SJSA1 (cell line): ENCODE measurements at places on chromosomes 1 and 21. TPM values are rescaled to one million over a fixed set of nuclear protein-coding genes. Genes with fewer than 3 reads are reported as not detected.

GRCh38 chr1:197149340-197149739, 2.9 kb upstream of the ASPM start:
- no peak for DNase-seq

GRCh38 chr1:222095606-222096475, 354.0 kb upstream of the DUSP10 start:
- DNase-seq = peak; percentile 24

DNA sequence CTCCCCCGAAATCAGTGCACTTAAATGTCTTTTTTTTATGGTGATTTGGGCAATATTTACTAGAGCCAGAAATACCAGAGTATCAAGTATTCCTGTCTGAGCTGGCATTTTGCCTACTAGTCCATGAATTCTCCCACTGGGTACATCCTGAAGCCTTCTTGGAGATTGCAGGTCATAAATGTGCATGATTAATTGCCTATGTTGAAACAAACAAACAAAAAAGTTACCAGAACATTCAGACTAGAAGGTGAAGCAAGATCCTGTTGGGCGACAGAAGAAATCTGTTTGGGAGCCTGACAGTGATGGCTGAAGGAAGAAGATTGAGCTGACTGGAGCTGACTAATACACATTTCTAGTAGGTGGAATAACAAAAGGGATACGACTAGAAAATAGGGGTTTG, 127.4 kb upstream of the NRIP1 start:
- DNase-seq = no peak

- no peak for DNase-seq
These were observed 7.1 kb upstream of the KIF14 start for GRCh38 chr1:200627575-200628222.

DNA sequence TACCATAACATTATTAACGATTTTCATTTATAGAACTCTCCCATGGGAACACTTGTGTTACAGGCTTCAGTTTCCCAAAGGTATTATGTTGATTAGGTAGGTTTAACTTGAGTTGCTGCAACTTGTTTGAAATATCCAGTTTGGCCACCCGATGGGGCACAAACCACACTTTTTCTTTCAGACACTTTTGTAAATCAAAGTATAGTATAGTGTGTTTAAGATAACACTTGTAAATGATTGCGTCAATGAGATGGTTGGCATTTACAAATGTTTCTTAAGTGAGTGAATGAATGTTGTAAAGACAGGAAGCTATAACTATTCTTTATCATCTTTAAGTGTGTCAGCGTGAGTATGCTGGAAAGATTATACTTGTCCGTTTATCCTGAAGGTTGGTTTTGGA, 4.3 kb downstream of the XPR1 start:
- DNase-seq = no peak

DNA sequence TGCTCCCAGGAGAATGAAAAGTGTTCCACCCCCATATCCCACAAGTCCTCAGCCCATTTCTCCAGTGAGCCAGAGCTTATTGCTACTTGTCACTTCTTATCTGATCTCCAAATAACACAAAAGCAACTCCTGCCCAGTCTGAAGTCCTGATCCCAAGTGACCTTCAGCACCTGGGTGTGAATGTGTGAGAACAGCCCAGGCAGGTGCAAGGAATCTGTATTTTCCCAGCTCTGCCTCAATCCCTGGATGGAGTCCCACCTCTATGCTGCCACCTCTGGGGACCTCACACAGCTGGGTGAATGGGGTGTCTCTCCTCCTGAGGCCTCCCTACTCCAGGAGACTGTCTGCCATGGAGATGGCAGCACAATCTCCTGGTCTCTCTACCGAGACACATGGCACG, 402.4 kb upstream of the PROX1 start:
- DNase-seq = no peak

DNA sequence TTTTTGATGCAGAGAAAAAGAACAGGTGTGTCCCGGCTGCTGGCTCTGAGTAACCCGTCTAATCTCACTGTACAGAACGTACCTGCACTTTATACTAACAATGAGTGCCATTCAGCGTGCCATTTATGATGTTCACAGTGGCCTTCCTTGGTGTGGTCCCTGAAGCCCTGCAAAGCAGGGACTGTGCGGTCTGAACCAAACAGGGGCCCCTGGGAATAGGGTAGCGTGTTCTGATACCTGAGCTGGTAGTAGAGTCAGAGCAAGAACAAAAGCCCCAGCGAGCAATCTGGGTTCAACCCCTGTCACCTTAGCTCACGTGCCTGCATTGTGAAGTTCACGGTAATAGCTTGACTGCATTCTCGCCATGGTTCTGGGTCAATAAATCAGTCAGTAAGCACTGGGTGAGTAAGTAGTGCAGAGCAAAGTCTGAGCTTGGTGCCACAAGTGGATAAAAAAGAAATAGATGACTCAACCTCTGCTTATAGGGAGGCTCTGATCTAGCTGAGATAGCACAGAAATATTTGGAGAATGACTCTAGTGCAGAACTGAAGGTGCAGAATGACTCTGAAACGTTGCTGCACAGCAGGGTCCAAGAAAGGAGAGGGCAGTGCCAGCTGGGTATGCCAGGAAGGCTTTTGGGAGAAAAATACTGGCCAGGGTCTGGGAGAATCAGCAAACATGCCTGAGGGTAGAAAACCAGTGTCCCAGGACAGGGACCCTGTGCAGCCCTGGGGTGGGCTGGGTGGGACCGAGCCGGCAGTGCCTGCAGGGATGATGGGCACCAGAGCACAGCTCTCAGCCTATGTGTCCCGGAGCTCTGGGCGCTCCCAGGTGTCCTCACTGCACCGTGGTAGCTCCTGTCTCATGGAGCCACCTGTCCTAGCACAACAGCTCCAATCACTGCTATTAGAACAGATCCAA, 125.9 kb downstream of the RHOU start:
- peak; percentile 75 for DNase-seq

DNA sequence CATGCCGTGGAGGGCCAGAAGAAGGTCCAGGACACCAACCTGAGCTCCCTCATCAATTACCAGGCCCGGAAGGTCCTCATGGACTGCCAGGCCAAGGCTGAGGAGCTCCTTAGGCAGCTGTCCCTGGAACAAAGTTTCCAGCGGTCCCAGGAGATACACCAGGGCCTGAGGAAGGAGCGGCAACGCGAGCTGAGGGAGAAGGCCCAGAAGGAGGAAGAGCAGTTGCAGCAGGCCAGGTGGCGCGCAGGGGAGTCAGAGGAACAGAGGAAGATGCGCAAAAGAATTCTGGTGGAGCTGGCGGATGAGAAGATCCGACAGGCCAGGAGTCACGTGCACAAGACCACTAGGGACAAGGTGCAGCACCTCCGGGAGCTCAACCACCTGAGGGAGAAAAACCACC, 1.5 kb downstream of the CCDC185 start:
- no peak for DNase-seq

Gene ZYG11A
- 1.2 and 2.1 TPM in 2 replicates for total RNA-seq

Gene TMEM82
- not detected in 2 replicates for total RNA-seq

Gene KCNJ15
- total RNA-seq = 0.05 TPM in 1 of 2 replicates, not detected in the other

Gene MXRA8
- total RNA-seq = 192 and 224 TPM in 2 replicates
